T-helper 17 cell (primary cell): ENCODE measurements at places on chromosomes 12 and 14.

- DNase-seq: no peak
These were observed 268.7 kb downstream of the AEBP2 start for GRCh38 chr12:19707948-19708409.

GRCh38 chr12:91222746-91223145 lies 40.1 kb upstream of the DCN start:
- no peak for DNase-seq

- no peak for DNase-seq
These were observed 780.2 kb upstream of the TBX3 start for GRCh38 chr12:115464111-115464581.

DNA sequence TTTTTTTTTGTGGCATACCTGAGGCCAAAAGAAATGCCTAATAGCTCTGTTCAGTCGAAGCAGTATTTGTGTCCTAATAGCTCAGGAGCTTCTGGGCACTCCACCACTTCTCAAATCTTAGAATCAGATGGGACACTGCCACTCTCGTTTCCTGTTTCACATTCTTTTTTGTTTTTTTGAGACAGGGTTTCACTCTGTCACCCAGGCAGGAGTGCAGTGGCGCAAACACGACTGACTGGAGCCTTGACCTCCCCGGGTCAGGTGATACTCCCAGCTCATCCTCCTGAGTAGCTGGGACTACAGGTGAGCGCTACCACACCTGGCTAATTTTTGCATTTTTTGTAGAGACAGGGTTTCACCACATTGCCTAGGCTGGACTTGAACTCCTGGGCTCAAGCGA lies 52.7 kb downstream of the SPPL3 start:
- DNase-seq: no peak

DNA sequence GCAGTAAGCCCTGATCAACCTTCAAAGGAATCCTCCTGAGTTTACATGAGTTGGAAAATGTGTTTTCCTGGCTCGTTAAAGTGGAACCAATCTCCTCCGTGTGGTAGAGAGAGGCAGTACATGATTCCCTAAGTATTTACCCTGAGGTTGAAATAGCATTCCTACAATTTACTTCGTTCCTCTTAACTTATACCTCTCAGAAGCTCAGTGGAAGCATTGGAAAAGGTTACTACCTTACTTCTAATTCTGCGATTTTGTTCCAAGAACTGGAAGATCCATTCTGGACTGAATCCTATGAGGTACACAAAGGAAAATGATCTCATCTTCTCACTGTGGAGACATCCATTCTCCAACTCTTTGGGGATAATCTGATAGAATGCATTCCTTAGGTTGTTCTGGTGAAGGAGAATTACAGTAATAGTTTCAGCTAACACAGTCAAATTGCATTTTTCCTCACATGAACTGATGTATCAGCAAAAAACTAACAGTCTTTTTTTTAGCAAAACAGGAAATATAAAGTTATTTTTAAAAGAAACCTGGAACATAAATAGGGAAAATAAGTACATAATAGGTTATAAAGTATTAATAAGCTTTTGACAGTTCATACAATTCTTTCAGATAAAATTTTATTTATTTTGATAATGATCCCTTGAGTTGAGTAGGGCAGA lies 475.6 kb downstream of the PDZRN4 start:
- no peak for DNase-seq
